B cell (primary cell): ENCODE measurements at places on chromosomes 16 and 17.

DNA sequence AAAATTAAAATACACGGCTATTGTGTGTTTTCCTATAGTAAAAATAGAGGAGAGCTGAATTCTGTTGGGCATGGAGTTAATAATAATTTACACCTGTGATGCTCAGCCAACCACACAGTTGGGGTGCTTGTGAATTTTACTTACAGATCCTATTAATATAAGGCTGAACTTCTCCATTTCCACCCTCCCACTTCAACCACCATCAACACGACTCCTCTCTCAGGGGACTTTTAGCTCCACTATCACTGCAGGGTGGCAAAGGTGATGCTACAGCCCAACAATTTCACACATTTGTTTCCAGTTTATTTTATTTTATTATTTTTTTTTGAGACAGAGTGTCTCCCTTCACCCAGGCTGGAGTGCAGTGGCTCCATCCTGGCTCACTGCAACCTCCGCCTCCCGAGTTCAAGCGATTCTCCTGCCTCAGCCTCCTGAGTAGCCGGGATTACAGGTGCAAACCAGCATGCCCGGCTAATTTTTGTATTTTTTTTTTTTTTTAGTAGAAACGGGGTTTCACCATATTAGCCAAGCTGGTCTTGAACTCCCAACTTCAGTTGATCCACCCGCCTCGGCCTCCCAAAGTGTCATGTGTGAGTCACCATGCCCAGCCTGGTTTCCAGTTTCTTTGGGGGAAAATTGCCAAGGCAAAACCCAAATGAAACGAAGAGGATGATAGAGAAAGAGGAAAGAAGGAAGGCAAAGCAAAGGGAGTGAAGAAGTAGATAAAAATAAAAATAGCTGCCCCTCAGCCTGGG, 57.9 kb downstream of the GNA13 start:
- DNase-seq = peak; percentile 64

- DNase-seq = no peak
These were observed 111.1 kb downstream of the SMG6 start for GRCh38 chr17:2192367-2193057.

DNA sequence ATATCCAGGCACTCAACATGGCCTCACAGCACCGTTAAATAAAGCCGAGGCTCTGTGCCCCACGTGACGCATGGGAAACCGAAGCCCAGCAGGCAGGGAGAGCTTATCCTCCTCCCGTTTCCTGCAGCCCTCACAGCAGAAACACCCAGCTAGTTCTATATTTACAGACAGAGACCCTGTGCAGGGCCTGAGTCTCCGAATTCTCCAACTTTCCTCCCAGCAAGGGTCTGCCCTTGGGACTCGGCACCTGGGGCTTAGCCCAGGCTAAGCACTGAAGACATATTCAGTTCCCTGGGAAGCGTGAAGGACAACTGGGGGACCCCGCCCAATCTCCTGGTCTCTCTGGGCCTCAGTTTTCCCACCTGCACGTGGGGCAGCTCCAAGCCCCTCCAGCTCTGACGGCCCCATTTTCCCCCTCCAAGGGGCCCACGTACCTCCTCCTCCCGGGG, 29.2 kb downstream of the TRPV3 start:
- DNase-seq = no peak

- DNase-seq = no peak
These were observed 76.0 kb downstream of the BANP start for GRCh38 chr16:88026964-88027938.

DNA sequence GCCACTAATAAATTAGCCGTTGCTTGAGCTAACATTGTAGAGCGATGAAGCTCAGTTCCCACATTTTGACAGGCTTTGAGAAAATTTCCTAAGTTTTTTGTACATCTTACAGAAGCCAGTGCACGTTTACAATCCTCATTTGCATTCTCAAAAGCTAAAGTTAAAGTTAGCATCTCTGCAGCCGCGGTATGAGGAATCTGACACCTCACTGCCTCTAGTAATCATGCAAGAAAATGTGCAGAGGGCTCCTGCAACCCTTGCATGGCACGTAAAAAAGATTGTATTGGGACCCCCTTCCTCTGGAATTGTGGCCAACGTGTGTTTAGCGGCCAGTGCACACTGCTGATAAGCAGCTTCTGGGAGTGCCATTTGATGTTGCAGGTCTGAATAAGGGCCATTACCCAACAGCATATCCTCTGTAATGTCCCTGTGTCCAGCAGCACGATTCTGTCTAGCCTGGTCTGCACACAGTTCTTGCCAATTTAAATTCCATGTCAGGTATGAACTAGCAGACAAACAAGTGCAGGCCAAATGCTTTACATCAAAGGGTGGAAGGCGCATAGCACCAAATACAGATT, 12.4 kb upstream of the ZNF689 start:
- DNase-seq = no peak

DNA sequence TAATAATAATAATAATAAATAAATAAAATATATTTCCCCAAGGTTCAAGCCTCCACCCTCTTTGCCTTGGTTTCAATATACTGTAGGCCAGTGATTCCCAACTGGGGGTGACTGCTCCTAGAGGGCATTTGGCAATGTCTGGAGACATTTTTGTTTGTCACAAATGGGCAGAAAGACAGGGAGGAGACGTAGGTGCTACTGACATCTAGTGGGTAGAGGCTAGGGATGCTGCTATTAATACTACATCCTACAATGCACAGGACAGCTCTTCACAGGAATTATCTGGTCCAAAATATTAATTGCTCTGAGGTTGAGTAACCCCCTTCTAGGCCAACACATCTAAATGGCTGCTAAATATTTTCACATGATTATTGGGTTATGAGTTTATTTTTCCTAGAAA, 12.8 kb upstream of the PRR14 start:
- DNase-seq = peak; percentile 56

DNA sequence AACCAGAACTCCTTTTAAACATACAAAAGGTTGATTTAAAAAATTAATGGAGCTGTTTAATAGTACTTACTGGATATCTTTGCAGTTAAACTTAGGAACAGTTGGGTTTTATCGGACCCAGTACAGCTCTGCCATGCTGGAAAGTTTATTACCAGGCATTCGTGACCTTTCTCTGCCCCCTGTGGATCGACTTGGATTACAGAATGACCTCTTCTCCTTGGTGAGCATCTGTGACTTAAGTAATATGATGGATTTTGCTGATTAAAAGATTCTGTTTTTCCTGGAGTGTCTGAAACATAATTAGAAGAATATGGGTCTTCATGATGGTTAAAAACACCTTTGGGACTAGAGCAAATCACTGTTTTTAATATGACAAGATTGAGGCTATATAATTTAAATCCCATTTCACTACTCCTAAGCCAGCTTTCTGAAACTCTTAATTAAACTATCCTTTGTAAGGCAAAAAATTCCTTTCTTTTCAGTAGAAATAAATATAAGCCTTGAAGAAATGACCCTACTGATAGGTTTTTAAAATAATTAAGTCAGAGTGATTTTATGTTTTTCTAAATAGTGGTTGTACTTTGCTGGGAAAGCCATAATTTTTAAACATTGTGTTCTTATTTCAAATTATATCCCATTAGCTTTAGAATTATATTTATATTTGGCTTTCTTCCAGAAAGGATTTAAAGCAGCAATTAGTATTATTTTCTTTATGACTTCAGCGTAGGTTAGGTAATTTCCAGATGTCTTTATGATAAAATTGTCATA, 45.7 kb upstream of the KPNB1 start:
- no peak for DNase-seq

GRCh38 chr17:58304750-58305486, 23.7 kb downstream of the TSPOAP1 start:
- no peak for DNase-seq

DNA sequence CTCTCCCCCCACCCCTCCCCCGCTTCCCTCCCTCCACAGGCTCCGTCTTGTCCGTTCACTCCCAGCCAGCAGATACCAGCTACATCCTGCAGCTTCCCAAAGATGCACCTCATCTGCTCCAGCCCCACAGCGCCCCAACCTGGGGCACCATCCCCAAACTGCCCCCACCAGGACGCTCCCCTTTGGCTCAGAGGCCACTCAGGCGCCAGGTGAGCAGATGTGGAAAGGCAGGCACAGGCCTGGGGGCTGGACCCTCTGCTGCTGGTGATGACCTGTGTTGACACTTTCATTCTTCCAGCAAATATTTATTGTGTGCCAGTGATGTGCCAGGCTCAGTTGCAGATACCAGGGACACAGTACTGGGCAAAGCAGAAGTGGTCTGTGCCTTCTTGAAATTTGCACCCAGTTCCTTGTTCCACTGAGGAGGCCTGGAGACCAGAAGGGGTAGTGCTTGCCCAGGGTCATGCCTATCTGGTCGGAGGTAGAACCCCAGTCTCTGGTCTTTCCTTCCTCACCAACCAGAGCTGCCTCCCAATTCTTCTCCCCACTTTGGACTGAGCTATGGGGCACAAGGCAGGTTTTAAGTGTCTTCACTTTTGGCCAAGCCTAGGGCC, 10.3 kb upstream of the ABCC3 start:
- no peak for DNase-seq

GRCh38 chr17:69501591-69502468, 87.3 kb downstream of the MAP2K6 start:
- no peak for DNase-seq

- no peak for DNase-seq
These were observed 102.8 kb downstream of the SSH2 start for GRCh38 chr17:29827179-29827578.

- DNase-seq = no peak
These were observed 358.1 kb downstream of the UTP18 start for GRCh38 chr17:51618476-51618875.

DNA sequence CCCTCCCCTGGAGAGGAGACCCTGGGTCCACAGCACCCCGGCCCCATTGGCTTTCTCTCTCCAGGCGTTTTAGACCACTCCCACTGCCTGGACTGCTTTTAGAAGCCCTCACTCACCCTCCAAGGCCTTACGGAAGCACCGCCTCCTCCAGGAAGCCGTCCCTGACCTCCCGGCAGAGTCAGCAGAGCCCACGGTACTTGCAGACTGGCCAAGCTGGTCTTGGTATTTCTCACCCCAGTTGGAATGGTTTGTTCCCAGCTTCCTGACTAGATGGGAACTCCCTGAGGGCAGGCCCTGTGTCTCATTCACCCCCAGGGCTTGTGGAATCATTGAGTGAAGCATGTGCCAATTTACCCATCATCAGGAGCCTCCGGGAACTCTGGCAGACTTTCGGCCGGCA, 9.2 kb downstream of the SCGB1C2 start:
- no peak for DNase-seq

DNA sequence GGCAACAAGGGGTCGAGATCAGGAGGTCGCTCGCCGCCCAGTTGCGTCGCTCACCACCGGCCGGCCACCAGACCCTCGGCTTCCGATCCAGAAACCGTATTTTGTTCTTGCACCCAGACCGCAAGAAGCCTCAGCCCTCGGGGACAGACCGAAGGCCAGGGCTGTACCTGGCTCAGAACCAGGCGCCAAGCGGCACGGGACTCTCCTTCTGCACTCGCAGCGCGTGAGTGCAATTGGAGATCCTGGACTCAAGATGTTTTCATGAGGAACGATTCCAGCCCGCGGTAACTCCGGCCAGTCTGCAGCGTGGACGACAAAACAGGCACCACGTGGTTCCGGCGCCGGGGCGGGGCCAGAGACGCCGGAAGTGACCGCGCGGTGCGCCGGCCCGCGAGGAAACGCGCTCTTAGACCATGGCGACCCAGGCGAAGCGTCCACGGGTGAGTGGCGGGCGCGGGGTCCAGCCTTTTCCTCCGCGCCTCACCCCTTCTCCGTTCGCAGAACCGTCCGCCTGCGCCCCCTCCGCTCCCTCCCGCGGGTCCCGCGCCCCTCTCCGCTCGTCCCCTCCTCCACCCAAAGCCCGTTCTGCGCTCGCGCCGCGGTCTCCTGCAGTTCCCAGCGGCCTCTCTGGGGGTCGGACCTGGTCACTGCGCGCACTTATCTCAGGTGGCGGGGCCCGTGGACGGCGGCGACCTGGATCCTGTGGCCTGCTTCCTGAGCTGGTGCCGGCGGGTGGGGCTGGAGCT, at the start of gene SETD6:
SETD6 (plus strand) TSS at position 393 of the 746 bp plus-strand sequence; CDS start at position 414, 21 bp downstream.
- DNase-seq = peak; percentile 81

GRCh38 chr17:17341452-17341851, 38.3 kb downstream of the NT5M start:
- no peak for DNase-seq

GRCh38 chr17:46943501-46944393, 20.8 kb downstream of the GOSR2 start:
- DNase-seq = peak; percentile 15

- peak; percentile 69 for DNase-seq
These were observed 724 bp downstream of the UBE2I start for GRCh38 chr16:1309888-1310831.

DNA sequence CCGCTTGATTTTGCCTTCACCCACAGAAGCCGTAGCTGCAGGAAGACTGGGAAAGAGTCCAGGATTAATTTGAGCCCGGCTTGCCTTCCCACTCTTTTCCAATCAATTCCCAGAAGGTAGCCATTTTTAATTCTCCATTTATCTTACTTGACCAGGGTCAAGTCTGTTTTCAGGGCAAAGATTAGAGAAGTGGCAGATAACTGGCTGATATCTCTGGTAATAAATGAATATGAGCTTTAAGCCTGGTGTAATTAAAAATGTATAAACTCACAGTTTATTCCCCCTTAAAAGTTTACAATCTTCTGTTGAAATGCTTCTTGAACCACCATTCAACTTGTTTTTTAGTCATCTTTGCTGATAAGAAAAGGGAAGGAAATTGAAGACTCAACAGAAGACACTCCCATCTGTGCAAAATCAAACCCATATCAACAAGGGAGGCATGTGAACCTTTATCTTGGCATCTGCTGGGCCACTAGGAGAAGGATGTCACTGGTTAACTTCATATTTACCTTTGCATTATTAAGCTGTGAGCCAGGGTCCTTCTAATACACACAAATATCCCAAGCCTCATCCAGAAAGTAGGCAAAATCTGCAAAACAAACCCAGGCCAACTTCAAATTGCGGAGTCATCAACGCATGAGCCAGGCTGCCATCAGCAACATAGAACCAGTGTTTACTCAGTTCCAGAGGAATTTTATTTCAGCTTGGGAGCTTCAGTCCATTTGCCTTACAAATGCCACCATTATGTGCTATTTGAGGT, 314.6 kb upstream of the MAF start:
- DNase-seq = no peak

DNA sequence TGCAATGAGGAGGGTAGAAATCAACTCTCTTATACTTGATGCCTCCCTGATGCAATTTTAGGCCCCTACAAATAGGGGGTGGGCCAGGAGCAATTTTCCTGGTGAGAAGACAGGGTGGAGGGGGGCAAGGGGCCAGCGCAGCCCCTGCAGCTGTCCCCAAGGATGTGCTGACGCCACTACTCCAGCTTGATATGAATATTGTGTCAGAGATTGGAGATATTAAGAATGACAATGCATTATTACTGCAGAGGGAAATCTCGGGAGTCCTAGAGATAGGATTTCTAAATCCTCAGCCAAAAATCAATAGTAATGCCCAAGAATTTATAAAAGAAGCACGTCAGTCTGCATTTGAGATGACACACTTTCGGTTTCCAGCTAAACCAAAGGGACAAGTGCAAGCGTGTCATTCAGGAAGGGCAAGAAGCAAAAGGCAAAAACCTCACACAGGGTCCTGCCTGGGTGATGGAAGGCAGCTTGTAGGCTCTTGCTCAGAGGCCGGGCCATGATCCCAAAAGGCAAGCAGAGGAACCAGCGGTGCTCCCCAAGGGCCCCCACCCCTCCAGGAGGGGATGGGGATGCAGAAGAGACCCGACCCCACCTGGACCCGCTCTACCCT, 178.8 kb downstream of the C16orf78 start:
- no peak for DNase-seq
